ENCODE measurements at places on chromosomes 3 and 15. TPM values are rescaled to one million over a fixed set of nuclear protein-coding genes. Genes with fewer than 3 reads are reported as not detected.

DNA sequence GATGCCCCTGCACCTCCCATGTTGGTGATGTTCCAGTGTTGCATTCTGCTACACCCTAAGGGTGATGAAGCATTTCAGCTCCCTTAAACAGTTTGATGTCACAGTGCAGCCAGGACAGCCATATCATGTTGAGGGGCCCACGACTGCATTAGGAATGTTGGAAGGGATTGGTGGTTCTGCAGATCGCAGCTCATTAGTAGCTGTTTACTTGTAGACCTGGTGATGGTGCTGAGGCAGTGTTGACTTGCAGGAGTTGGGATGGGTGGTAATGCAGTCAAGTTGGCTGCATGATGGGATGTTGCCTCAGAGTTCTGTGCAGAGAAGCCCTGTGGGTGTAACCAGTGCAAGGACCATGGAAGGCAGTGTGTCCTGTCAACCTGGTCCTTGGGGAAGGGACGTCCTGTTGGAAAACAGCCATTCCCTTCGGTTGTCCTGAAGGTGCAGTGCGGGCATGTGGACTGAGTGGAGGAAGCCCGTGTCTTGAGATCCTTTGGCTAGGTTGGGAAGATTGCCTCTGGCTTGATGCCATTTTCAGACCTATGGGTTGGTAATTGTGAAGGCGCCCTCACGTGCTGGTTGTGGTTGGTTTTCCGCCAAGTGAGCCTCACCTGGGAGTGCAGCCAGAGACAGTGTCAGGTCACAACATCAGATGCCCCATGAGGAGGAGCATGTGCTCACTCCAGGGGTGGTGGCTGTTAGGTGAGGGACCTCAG, 100.7 kb downstream of the SNRPN start:
- DNase-seq = no peak

DNA sequence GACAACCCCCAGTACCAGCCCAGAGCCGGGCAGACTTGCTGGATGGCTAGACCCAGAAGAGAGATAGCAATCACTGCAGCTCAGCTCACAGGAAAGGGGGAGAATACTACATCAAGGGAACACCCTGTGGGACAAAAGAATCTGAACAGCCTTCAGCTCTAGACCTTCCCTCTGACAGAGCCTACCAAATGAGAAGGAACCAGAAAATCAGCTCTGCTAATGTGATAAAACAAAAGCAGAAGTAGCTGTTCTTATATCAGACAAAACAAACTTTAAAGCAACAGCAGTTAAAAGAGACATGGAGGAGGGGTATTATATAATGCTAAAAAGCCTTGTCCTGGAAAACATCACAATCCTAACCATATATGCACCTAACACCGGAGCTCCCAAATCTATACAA, 283.3 kb downstream of the KLF13 start:
- no peak for DNase-seq

Gene SAMD7
- not detected for polyA plus RNA-seq

GRCh38 chr3:106176734-106177133, 307.9 kb upstream of the CBLB start:
- DNase-seq = no peak

GRCh38 chr3:3618623-3619022, 180.6 kb upstream of the LRRN1 start:
- no peak for DNase-seq

Gene SPG21
- polyA plus RNA-seq = 97.8 TPM

Gene CADPS
- 1.2 TPM for polyA plus RNA-seq

Gene CKMT1A
- 2.3 TPM for polyA plus RNA-seq

DNA sequence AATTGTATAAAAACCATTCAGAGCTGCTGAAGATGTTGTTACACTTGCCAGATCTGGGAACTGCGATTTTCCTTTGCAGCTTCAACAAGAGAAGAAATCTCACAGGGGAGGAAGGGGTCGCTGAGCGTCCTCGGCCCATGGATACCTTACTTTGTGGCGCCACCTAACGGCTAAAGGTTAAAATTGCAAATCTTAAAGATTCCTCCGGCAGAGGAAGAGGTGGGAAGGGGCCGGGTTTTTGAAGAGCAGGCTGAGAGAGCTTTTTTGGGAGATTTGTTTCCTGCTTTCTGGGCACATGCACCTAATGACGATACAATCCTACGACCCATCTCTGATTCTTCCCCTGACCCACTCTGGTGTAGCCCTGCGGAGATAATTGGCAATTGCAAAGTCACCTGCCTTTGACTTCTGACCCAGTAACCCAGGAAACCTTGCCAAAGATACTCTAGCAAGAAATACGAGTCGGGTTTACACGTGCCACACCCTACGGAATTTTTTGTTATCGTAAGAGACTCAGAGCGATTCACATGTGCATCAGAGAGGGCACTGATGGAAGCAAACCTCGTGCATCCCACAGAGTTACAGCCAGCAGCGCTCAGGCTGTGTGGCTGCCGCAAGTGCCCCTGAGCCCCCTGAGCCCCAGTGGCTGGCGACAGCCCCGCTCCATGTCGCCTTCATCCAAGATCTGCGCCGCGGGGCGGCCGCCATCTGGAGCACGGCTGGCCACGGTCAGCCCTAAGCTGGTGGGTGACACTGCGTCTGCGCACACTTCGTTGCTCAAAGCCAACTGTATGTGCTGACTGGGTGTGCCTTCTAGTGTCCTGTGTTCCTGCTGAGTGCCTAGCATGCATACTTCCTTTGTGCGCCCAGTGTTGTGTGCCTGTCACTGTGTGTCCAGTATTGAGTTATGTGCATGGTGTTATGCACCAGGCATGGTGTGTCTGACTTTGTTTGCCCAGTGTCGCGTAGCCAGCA, 55.2 kb upstream of the CHRNA7 start:
- peak; percentile 53 for DNase-seq

- DNase-seq = no peak
Measured at GRCh38 chr3:89145995-89146394, 38.6 kb downstream of the EPHA3 start.

GRCh38 chr3:161851941-161852566, 355.4 kb downstream of the OTOL1 start:
- no peak for DNase-seq

Gene CAMKV
- 0.17 TPM for polyA plus RNA-seq

Gene FAM43A
- 8.9 TPM for polyA plus RNA-seq

Gene ASB14
- 1.3 TPM for polyA plus RNA-seq

Gene ERC2
- 3.3 TPM for polyA plus RNA-seq

- DNase-seq = peak; percentile 15
Measured at GRCh38 chr3:172808969-172809546, 58.5 kb downstream of the ECT2 start.

GRCh38 chr15:85094685-85095084, 113.0 kb downstream of the PDE8A start:
- no peak for DNase-seq

GRCh38 chr3:160154033-160154432, 71.2 kb upstream of the C3orf80 start:
- no peak for DNase-seq
